ENCODE measurements at places on chromosomes 6 and 20.

DNA sequence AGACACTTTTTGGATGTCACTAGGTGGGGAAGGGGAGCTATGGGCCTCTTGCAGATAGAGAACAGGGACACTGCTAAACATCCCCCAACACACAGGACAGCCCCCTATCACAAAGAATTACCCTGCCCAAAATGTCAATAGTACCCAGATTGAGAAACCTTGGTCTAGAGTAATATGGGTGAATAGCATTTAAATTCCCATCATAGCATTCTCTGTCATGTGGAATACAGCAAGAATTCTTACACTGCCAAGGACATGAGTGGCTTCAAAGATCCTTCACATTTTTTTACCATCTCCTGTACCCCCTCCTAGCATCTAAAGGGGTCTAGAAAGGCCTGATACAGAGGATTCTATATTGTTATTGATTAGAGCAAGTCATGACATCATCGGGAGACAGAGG is 83.1 kb upstream of the SSTR4 start:
- no peak for DNase-seq

- no peak for DNase-seq
Observed at GRCh38 chr6:143063631-143064030, 2.9 kb downstream of the AIG1 start.

DNA sequence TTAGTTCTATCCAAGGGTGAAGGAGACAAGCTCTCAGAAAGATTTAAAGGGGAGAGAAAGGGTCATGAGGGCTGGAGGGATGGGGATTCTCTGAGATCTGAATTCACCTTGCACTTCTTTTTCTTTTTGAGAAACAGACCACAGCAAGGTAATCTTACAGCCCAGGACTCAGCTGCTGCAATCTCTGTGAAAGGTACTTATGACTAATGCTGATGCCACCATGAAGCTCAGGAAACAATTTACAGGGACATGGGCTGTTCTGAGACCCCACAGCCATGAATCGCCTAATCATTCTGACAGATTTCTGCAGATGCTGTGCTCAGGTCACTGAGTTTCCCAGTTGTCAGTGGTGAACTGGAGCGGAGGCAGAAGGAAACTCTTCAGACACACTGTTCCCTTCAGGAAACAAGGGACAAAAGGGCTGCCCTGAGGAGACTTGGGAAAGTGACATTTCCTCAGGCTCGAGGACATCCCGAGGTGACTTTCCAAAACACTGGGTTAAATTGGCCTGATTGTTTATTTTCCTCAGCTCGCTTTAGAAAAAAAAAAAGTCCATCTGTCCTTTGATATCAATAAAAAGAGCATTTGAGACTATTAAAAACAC is 103.8 kb upstream of the PLCB4 start:
- DNase-seq: no peak

DNA sequence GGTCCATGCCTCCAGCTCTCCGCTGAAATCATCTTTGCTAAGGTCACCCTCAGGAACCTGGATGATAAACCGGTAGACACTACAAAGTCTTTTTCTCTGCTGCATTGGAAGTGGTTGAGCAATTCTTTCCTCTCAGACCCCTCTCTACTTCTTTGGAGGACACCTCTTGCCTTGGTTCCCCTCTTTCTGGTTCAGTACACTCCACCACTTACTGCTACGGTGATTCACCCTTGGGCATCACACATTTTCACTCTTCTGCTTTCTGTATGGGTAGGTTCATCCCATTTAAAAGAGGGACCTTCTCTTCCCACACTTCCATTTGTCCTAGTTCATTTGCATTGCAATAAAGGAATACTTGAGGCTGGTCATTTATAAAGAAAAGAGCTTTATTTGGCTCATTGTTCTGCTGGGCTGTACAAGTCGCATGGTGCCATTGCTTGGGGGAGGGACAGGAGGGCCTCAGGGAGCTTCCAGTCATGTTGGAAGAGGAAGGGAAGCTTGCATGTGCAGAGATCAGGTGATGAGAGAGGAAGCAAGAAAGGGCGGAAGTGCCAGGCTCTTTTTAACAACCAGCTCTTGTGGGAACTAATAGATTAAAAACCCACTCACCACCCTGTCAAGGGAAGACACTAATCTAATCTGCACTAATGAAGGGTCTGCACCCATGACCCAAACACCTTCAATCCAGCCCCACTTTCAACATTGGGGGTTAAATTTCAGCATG is 149.7 kb upstream of the TMEM170B start:
- DNase-seq: no peak

- no peak for DNase-seq
Observed at GRCh38 chr6:23073821-23074220, 504.5 kb downstream of the HDGFL1 start.

GRCh38 chr6:138785079-138785478 is 10.8 kb upstream of the ECT2L start:
- no peak for DNase-seq

GRCh38 chr6:100344761-100345160 is 120.0 kb downstream of the SIM1 start:
- DNase-seq: no peak
